NCI-H1105 (cell line): ENCODE measurements at places on chromosomes 13 and 19.

GRCh38 chr13:61316647-61317046, 99.0 kb downstream of the PCDH20 start:
- no peak for DNase-seq

- no peak for DNase-seq
Measured at GRCh38 chr19:8794823-8795222, 37.3 kb downstream of the ZNF558 start.

DNA sequence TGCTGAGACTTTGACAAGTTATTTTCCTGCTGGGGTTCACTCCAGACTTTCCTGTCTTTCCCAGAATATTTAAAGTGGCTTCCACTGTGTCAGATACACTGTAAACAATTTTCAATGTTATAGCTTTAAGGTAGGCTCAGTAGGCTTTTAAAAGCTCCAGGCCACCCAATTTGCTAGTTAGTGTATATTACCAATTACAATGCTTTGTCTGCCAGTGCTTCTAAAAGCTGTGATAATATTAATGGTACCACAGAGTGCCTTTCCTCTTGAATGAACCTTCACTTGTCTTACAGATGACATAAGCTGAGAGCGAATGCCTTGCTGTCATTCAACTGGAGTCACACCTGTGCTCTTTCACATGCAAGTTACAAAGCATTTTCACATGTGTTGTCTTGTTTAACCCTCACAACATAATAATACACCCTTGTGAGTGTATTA, 239.7 kb upstream of the HTR2A start:
- DNase-seq: no peak

GRCh38 chr13:105471673-105472072, 1063.8 kb downstream of the EFNB2 start:
- no peak for DNase-seq

GRCh38 chr13:99757756-99758459, 213.7 kb downstream of the ZIC5 start:
- DNase-seq: no peak

DNA sequence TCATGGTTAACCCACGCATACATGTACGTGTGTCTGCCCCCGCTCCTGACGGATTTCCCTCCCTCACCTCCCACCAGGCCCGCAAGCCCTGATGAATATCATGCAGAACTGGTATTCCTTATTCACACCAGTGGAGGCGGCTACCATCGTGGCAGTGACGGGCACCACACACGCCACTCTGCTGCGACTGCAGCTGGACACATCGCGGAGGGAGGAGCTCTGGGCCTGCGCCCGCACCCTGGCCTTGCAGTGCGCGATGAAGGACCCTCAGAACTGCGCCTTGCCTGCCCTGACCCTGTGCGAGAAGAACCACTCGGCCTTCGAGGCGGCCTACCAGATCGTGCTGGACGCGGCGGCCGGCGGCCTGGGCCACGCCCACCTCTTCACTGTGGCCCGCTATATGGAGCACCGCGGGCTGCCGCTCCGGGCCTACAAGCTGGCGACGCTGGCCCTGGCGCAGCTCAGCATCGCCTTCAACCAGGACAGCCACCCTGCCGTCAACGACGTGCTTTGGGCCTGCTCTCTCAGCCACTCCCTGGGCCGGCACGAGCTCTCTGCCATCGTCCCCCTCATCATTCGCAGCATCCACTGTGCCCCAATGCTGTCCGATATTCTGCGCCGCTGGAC, 35.0 kb downstream of the ZSWIM4 start:
- DNase-seq: no peak

DNA sequence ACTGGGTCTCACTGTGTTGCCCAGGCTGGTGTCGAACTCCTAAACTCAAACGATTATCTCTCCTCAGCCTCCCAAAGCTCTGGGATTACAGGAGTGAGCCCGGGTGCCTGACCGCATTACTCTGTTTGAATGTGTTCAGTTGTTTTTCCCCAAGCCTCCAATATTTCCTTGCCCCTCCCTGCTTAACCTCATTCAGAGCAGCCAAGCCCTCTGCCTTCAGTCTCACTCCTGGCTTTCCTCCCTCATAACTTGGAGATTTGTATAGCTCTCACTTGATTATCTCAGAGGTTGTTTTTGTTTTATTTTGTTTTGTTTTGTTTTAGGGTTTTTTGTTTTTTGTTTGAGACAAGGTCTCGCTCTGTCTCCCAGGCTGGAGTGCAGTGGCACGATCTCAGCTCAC, 11.4 kb downstream of the EPHX3 start:
- DNase-seq: no peak

DNA sequence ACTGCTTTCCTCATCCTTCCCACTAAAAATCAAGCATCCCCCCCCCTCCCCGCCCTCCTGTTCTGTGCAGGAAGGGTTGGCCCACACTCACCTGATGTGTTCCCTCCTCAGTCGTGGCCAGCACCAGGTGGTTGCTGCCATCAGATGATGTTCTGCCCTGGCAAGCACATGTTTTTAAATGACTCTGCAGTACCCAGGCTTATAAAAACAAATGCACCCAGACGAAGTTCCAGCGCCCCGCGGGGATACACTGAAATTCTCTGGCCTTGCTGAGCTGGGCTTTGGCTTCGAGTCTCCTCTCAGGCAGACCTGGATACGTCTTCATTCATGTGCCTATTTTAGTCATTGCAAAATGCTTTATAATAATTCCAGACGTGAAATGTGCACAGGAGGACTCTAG, 316.3 kb downstream of the DLEU7 start:
- DNase-seq: no peak

- DNase-seq: no peak
Measured at GRCh38 chr19:40228863-40229262, 2.4 kb upstream of the CCNP start.

DNA sequence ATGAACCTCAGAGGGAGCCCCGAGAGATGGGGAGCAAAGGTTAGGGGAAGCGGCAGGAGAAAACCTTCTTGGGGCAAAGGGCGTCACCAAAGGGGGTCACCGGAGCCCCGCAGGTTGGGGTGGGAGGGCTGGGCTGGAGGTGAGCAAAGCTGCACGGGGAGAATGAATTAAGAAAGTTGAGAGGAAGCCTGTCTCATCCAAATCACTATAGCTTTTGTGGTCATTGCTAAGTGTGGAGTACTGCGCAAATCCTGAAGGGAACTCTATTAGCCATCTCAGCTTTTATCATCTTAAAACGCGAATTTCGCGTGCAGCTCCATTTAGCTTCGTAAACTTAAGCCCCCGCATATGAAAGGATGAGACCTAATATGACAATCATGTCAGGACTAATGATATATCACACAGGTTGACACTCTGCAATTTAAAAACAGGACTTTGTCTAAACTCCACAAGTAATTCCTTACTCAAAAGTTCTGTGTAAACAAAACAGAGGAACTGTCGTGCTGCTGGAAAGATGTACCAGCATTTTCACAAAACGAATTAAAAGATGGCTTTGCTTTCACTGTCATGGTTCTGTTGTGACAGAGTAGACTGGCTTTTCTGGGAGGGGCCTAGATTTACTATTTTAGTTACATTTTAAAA, 631 bp downstream of the LACC1 start:
- DNase-seq: no peak

- DNase-seq: no peak
Measured at GRCh38 chr13:50927701-50928100, 18.1 kb downstream of the RNASEH2B start.

DNA sequence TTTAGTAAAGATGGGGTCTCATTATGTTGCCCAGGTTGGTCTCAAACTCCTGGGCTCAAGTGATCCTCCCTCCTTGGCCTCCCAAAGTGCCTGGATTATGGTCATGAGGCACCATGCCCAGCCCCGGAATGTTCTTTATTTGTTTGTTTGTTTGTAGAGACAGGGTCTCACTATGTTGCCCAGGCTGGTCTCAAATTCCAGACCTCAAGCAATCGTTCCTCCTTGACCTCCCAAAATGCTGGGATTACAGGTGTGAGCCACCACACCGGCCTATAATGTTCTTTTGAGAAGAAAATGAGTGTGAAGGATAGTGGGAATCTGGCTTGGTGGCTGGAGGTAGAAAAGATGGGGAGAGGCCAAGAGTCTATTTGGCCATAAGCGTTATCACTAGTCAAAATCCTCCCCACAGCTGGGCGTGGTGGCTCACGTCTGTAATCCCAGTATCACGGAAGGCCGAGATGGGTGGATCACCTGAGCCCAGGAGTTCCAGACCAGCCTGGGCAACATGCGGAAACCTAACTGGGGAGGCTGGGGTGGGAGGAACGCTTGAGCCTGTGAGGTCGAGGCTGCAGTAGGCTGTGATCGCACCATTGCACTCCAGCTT, 5.2 kb upstream of the BBC3 start:
- no peak for DNase-seq

DNA sequence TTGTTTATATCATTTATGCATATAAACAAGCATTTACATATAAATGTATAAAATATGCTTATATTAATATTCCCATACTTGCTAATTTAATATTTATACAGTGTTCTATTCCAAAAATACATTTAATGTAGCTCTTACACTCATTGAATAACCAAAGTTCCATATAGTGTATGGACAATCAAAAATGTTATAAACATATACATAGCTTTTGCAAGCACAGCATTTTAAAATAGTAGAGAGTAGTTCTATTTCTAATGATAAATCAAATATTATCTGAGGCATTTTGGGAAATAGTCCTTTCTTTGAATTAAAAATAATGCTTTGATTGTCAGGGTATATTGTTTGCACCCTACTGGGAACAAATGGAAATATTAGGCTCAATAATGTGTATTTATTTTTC, 22.5 kb upstream of the COG6 start:
- no peak for DNase-seq

DNA sequence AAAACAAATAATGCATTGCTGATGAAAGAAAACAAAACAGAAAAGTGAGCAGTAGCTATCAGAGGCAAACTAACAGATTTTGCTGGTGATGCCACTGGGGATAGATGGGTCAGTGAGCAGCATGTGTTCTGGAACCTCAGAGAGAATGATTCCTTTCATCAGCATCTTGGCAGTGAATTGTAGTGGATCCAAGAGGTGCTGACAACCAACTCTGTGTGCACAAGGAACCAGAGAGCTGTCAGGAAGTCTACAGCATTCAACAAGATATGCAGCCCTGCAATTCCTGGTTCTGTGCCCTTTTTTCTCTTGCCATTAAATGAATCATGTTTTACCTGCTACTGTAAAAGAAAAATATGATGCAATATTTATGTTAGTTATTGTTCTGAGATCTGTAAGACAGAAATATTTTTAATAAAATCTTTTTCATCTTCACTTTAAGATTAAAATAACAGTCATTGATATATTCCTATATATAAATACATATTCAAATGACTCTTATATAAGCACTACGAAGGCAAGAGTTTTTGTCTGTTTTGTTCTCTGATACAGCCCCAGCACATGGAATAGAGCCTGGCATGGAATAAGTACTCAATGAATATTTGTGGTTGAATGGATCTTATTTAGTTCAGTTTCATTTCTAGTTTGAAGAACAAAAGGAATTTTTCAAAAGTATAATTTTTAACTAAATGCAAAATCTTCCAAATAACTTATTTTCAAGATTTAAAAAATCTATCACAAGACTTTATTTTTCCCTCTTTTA, 80.8 kb downstream of the FREM2 start:
- DNase-seq: no peak

DNA sequence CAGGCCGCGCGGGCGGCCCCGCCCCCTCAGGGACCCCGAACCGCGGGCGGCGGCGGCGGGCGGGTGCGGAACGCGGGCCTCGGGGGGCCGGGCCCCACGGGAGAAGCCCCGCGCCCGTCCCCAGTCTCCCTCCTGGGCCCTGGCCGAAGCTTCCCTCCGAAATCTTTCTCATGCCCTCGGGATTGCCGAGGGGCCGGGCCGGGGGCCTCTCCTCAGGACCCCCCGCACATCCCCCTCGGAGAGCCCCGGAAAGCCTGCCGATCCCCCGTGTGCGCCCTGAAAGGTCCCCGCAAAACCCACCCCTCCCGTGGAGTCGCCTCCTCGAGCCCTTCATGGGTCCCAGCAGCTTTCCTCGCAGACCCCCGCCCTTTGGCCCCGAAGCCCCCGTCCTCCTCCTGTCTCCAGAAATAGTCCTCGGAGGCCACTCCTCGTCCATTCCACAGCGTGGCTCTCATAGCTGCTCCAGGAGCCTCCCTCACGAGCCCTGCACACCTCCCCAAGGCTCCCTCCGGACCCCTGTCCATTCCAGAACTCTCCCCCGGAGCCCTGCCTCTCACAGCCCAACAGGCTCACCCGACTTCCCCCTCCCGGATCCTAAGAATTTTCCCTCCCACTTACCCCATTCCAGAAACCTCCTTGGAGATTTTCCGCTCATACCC, 555 bp downstream of the SAMD4B start:
- DNase-seq: no peak

GRCh38 chr13:70347947-70348620, 239.8 kb upstream of the KLHL1 start:
- DNase-seq: no peak

DNA sequence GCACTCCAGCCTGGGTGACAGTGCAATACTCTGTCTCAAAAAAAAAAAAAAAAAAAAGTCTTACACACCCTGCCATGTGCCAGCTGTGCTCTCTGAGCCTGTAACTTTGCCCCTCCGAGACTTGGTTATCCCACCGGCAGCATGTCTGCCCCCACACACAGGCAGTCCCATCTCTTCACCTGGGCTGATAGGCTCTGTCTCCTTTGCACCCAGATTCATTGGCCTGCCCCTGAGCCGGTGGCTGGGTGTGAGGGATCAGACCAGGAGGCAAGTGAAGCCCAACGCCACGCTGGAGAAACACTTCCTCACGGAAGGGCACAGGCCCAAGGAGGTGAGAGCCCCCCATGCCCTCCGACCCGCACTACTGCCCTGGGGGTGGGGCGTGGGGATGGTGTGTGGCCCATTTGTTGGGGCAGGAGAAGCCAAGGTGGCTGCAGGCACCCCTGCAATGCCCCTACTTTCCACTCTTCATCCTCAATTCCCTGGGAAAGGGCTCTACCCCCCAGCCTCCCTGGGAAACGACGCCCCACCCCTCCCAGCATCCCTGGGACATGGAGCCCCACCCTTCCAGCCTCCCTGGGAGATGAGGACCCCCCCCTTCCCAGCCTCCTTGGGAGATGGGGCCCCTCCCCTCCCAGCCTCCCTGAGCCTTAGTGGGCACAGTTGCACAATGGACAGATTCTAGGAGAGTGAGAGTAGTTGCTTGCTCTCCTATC, 45.3 kb downstream of the CERS4 start:
- no peak for DNase-seq

GRCh38 chr19:35291259-35291658, 702 bp upstream of the MAG start:
- DNase-seq: no peak

DNA sequence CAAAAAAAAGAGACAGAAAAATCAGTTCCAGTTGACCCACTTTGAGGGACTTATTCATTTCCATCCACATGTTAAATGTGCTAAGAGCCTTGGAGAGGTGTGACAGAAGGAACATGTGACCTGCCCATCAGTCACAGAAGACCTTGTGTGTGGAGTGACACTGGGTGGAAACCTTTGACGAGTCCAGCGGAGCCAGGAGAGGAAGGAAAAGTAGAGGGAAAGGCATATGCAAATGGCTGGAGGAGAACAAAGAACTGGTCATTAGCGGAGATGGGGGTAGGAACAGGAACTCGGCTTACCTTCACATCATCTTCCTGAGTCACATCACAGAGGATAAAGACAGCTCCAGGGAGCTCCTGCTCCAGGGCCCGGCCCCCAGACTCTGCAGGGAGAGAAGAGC, 2.3 kb downstream of the HSD17B14 start:
- DNase-seq: no peak

GRCh38 chr13:97843189-97843588, 110.3 kb upstream of the IPO5 start:
- no peak for DNase-seq

- DNase-seq: no peak
Measured at GRCh38 chr13:61029064-61029463, 386.6 kb downstream of the PCDH20 start.

GRCh38 chr13:31862828-31863227, 123.5 kb downstream of the RXFP2 start:
- no peak for DNase-seq
